Osteoblast (primary cell): ENCODE measurements at places on chromosomes 3 and 15. TPM values are rescaled to one million over a fixed set of nuclear protein-coding genes. Genes with fewer than 3 reads are reported as not detected.

Gene PTPRG
- 148 TPM in 2 replicates for total RNA-seq

GRCh38 chr15:98899272-98900021, 108.1 kb downstream of the PGPEP1L start:
- no peak for DNase-seq

Gene AP3B2
- under 0.01 and 0.36 TPM in 2 replicates for total RNA-seq

Gene RASGRP1
- 0.36 and 0.59 TPM in 2 replicates for total RNA-seq

DNA sequence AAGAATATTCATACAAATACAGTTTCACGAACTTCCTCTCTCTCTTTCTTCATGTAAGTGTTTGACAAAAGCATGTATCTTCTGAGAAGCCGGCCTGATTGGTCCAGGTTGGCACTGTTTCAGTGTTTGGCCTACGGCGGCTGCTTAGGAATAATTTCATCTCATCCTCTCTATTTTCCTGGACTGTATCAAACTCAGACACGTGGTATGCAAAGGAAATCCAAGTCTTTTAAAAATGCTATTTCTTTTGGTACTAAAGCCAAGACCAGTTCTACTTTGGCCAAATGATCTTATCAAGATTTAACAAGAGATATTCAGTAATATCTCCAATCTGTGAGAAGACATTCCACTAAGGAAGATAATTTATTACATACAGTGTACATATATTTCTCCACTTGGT, 152.8 kb downstream of the TIGIT start:
- DNase-seq: no peak

DNA sequence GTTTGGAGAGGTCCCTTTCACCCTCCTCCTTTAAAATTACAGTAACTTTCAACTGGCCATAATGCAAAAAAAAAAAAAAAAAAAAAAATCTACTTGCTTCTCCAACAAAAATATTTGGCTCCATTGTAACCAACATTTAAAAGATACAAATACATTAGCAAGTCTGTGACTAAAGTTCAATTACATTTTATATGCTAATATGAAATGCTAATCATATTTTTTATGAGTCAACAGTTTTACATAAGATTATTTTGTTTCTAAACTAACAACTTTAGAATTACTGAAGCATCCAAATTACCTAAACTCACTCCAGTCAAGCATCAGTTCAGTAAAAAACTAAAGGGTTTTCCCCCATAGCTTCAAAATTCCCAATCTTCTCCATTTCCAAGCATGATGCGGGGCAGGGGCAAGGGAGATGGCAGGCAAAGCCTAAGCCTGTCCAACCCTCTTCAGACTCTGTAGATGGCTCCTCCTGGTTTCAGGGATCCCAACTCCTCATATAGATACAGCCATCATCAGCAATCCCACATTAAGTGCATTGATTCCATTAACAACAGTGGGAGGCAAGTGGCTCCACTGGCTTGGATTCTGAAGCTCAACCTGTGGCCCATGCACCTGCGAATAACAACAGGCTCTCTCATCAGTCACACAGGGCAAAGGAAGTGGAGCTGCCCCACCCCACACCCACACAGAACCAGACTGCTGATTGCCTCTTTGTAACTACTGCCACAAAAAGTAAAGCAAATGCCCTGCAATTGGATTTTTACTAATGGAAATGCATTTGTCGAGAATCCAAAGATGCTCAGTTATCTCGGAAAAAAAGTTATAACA, 15.0 kb downstream of the SFMBT1 start:
- DNase-seq: no peak

Gene SERINC4
- not detected in 2 replicates for total RNA-seq

DNA sequence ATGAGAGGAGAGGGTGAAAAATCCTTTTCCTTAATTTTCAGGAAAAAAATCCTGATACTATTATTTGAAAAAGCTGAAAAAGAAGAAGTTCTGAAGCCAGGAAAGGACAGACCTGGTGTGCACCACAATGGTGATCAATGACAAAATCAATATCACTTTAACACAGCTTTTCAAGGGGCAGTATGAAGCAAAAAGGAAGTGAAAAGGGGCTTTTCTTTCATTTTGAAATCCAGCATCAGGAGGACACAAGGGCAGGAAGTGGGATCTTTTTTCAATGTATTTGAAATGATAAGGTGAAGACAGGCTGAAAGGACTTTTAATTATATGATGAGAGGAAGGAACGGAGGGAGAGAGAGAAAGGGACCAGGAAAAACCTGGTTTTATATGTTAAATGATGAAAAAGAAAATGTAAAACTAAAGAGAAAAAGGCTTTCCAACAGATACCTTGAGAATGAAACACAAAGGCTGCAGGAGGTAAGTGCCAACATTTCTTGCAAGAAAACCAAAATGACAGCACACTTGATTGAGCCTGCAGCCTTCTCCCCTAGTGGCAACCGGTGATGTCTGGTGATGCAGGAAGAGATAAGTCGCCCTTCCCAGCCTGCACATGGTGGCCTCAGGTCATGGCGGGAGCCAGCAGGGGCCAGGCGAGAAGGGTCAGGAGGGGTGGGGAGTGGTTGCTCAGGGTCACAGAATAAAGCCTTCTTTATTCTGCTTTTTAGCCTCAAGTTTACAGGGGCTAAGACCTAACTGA, 236.7 kb upstream of the WNT5A start:
- no peak for DNase-seq
